ENCODE measurements at places on chromosomes 4 and X.

- peak; percentile 30 for DNase-seq
Observed at GRCh38 chrX:68183612-68184214, 249.6 kb downstream of the OPHN1 start.

DNA sequence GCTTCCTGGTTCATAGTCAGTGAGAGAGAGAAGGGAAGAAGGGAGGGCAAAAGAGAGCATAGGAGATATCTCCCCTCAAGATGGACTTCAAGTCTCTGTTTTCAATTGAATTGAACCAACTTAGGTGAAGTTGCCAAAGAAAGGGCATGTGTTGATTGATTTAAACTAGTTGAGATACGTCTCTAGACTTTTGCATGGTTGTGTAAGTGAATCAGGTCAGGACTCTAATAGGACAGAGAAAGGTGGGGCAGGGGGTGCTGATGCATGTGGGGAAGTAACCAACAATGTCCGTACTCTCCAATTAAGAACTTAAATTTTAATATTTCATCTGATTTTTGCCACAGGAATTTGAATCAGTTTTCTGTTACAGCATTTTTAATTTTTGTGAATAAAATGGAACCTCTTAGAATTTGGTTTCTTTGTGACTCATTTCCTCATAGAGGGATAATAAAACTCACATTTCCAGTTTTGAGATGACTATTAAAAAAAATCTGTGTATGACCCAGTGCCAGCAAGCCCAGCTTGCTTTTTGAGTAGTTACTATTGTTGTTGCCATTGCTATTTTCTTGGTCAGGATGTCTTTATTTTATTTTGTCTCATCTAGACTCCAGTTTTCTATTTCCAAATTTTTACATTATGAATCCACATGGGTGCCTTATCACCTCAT, 37.3 kb downstream of the SLIT2 start:
- no peak for DNase-seq

- peak; percentile 45 for DNase-seq
Observed at GRCh38 chrX:119692191-119693039, 553 bp downstream of the SEPTIN6 start.

GRCh38 chr4:173919196-173919595, 364.3 kb downstream of the FBXO8 start:
- DNase-seq = no peak

GRCh38 chr4:33162122-33162521, 2442.0 kb downstream of the PCDH7 start:
- DNase-seq = no peak

DNA sequence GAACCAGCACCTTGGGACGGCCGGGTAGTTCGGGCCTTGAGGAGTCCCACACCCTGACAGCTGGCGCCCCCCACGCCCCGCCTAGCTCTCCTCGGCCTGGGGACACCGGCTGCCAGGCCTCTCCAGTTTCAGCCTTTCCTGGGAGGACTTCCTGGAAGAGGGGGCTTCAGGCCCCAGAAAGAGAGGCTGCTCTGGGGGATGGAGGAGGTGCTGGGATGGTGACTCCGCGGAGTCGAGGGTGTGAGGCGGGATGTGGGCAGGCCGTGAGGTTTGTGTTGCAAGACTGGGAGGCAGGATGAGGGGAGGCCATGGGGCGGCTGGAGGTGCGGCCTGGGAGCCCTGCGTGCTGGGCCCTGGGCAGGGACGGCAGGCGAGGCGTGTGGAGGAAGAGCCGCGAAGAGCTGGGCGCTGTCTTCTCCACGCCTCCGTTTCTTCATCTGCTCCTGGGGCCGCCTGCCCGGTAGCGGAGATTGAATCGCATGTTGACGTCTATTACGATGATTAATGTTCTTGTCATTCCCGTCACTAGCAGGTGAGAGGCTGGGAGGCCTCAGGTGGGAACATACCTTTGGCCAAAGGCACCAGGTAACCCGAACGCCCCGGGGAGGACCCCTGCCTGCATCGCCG, 918 bp upstream of the FGFRL1 start:
- peak; percentile 59 for DNase-seq

- DNase-seq = peak; percentile 38
Observed at GRCh38 chr4:145935253-145936141, 3.1 kb downstream of the ZNF827 start.

- DNase-seq = no peak
Observed at GRCh38 chrX:129638917-129639316, 15.8 kb downstream of the APLN start.

DNA sequence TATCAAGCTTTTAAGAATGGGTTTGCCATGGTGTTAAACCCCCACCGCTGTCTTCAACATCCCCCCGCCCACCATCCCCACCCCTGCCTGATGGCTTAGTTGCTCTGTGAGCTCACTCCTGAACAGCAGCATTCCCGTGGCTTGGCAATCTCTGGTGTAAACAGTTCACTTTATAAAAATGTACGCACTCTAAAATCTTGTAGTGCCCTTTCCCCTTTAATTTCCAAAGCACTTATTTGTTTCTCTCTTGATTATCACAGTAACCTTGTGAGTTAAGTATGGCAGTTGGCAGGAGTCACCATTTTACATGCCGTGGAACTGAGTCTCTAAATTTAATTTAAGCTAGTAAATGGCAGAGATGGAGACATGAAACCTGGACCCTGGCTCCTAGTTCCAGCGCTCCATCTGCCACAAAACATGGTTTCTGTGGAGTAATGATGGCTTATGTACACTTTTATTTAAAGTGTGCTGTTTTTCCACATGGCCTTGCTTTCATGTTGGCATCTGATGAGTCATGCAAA, 123.1 kb downstream of the AFF1 start:
- DNase-seq = no peak

DNA sequence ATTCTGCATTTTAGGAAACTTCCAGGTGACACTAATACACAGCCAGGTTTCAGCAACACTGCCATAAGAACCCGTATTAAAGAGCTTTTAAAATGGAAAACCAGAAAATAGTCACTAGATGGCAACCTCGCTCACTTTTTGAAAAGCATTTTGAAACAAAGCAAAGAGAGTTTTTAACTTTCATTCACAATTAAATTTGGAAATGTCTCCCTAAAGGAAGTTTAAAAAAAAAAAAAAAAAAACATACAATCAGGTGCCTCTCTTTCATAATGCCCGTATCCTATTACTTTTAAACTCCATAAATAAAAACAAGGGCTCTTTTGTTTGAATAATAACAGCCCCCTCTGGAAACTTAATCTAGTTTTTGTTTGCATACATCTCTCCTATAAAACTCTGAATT, 20.3 kb downstream of the MEPE start:
- peak; percentile 49 for DNase-seq

DNA sequence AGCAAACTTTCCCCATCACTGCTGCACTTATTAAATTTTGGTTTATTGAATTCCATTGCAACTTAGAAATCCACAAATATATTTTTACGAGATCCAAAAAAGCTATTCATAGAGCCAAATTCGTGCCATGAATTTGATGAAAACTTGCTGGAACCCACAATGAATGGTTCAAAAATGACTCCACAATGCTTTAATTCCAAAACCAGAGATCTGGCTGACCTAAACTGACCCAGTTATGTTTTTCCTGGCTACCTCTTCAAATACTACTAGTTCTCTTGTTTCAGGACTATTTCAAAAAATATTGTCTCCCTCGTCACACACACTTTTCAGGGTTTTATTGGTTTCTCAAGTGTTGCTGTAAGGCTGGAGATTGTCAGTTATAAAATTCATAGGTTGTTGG, 474.8 kb downstream of the PDGFC start:
- DNase-seq = no peak

DNA sequence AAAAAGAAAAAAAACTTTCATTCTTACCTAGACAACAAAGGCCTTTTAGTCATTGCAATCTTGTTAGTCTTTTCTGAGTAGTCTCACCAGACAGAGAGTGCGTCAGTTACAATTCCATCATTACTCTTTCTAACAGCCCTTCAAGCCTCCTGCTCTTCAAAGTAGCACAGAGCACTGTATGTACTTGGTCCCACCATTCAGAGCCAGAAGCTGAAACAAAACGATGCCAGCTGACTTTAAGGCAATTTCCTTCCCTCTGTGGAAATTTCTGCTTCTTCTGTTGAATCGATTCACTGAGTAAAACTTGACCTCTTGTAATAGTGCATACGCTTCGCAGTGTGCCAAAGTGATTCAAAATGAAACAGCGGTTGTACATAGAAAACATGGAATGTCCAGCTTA, 57.7 kb upstream of the TENM3 start:
- DNase-seq = no peak

DNA sequence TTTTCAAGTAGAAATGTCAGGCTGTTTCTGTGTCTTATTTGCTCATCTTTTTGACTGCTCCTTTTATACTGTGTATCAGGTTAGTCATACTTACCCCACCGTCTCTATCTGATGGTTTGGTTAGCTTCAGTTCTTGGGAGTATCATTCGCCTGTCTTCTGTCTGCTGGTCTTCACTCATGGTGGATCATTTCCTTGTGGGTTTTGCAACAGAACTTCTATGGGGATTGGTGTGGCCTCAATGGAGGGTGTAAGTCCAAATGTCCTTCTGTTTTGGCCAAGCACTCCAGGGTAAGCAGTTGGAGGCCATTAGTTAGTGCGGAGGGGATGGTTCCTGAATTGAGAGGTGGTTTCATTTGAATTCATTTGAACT, 7.2 kb downstream of the ABCD1 start:
- no peak for DNase-seq

DNA sequence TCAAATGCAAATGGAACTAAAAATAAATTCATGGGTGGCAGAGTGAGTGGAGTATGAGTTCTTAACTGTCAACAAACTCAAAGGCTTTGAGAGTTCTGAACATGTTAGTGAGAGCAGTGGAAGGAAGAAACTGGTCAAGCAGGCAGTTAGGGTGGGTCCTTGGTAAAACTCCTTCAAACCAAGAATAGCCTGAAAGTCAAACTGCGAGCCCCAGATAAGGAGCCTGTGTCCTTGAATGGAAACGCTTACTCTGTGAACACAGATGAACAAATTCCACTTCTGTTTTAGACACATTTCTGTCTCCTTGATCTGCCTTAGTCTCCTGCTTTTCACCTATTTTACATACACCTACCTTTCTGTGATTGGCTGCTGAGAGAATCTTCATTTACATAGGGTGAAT, 129.4 kb upstream of the PCDH18 start:
- DNase-seq = no peak

- DNase-seq = no peak
Observed at GRCh38 chr4:186404562-186405134, 138.7 kb downstream of the F11 start.

DNA sequence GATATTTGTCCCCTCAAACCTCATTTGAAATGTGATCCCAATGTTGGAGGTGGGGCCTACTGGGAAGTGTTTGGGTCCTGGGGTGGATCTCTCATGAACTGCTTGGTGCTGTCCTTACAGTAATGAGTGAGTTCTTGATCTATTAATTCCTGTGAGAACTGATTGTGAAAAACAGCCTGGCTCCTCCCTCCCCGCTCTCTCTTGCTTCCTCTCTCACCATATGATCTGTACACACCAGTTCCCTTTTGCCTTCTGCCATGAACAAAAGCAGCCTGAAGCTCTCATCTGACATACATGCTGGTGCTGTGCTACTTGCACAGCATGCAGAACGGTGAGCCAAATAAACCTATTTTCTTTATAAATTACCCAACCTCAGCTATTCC, 11.2 kb upstream of the YIPF7 start:
- DNase-seq = no peak

- peak; percentile 90 for DNase-seq
Observed at GRCh38 chr4:96056346-96056934, 216.5 kb downstream of the PDHA2 start.

DNA sequence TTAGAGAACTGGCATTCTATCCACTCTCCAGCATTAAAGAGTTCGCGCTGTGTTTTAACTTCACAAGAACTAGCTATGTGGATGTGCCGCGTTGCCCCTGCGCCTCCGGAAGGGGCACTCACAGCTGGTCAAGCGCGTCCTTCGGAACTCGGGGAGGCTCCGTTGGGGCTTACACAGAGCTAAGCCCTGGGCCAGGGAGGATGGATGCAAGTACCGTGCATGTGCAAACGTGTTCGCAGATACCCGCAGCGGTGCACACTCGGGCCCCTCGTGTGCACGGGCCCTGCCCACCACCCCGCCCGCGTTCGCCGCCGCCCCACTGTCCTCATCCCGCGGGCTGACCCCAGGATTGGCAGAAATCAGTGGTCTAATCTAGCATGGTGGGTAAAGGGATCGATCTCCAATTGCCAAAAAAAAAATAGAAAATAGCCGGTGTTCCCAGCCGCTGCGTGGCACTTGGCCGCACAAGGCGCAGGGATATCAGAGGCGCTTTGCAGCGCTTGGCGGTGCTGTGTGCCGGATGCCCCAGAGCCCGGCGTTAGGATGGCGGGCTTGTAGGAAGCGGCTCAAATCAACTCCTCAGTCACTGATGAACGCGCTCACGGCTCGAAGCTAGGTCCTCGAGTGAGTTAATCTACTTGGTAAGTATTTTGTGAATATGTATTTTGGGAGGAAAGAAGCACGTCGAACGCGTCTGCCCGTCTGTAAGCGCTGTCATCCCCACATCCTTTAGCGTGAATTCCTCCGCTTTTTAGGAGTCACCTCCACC, 989 bp upstream of the PCDH10 start:
- DNase-seq = peak; percentile 78

DNA sequence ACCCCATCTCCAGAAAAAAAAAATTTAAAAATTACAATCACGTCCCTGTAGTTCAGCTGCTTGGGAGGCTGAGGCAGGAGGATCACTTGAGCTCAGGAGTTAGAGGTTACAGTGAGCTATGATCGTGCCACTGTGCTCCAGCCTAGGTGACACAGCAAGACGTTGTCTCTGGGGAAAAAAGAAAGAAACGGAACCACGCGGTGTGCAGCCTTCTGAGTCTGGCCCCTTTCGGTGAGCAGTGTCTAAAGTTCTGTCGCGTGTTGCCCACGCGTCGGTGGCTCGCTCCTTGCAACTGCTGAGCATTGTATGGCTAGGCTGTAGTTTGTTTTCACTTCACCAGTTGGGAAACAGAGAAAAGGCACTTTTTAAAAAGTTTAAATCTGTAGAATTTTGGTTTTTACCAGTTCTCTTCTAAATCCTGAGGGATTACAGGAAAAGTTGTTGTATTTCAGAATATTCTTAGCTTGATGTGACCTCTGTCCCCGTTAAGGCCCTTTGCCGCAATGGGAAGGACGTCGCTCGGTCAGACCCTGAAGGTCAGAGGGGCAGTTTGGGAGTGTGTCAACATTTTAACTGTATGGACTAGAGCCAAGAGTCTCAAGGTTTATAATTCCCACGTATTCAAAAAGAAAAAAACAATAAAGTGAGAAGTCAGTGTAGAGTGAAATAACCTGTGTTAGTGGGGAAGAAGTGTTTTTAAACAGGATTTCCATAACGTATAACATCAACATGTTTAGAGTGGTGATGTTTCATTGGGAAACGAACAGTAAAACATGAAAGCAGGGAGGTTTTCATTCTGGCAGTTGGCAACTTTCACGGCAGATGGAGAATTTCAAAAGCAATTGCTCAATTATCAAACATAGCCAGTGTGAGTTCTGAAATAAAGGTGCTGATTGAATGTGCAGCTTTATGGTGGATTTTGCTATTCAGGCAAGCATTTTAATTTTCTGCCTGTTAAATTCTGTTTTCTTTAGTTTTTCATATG, 45.8 kb upstream of the MSANTD1 start:
- DNase-seq = no peak

- DNase-seq = no peak
Observed at GRCh38 chr4:1547856-1548826, 136.0 kb downstream of the FAM53A start.

Data from neural progenitor cell (in vitro differentiated cells).